Glomerular endothelial cell (primary cell): ENCODE measurements at places on chromosomes 3 and 15.

- DNase-seq, result no peak
These were observed 495 bp downstream of the CDC25A start for GRCh38 chr3:48187579-48188265.

GRCh38 chr3:109713288-109713687 lies 375.9 kb upstream of the DPPA4 start:
- no peak for DNase-seq

DNA sequence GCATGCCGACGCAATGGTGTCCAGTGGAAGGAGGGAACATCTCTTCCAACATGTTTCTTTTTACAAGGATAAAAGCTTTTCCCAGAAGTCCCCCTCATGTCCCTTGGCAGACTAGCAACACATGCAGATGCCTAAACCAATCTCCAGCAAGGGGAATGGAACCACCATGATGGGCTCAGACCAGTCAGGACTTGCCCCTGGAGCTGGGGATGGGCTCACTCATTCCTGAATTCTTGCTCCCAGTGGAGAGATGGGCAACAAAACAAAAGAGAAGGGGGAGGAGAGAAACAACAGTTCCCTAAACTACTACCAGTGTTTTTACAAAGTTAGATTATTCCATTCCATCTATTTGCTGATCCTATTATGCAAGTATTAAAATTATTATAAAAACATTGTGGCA lies 76.8 kb upstream of the OXTR start:
- no peak for DNase-seq

GRCh38 chr15:70337277-70338186 lies 239.8 kb upstream of the TLE3 start:
- no peak for DNase-seq

DNA sequence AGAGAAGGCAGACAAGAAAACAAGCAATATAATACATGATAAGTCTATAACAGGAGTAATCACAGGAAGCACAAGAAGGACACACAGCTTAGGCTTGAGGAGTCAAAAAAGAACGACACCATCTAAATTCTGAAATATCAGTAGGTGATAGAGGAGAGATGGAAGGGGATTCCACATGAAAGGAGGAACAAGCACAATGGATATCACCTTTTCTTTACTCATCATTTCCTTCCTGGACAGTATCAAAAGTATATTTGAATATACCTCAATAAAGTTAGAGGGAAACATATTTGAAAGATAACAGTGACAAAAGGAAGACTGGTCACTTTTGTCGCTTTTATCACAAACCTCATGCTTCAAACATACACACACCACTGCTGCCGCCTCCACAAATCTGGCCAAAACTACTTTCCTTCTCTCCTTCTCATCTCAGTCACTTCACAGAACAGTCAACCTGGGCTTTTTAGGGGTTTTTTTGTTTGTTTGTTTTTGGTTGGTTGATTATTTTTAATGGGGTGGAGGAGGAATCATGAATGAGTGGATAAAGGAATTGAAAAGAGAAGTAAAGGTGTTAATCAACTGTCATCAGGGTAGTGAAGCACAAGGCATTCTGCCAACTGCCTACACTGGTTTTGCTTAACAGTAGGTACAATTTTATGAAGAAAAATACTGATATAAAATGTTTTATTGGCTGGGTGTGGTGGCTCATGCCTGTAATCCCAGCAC lies 18.5 kb downstream of the DENND4A start:
- no peak for DNase-seq

- DNase-seq, result no peak
These were observed 22.6 kb downstream of the PDZRN3 start for GRCh38 chr3:73602170-73602569.

DNA sequence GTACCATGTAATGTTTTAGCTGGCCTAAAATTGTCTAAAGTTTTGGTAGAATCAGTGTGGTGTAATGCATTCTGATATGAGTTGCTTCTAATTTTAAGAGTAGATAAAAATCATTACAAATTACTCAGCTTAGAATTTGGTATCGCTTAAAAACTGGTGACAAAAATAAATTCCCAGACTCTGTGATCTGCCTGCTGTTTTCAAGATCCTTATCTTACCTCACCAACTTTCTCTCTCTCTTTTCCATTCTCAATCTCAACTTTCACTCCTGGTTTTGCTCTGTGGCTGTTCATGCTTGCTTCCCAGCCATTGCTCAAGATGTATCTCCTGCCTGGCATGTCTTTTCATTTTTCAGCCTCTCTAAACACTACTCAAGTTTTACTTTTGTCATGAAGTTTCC lies 45.7 kb downstream of the TCF12 start:
- DNase-seq, result no peak
